Psoas muscle (tissue), 8 donors: ENCODE measurements at places on chromosomes 1 and 21. TPM values are rescaled to one million over a fixed set of nuclear protein-coding genes. Genes with fewer than 3 reads are reported as not detected.

DNA sequence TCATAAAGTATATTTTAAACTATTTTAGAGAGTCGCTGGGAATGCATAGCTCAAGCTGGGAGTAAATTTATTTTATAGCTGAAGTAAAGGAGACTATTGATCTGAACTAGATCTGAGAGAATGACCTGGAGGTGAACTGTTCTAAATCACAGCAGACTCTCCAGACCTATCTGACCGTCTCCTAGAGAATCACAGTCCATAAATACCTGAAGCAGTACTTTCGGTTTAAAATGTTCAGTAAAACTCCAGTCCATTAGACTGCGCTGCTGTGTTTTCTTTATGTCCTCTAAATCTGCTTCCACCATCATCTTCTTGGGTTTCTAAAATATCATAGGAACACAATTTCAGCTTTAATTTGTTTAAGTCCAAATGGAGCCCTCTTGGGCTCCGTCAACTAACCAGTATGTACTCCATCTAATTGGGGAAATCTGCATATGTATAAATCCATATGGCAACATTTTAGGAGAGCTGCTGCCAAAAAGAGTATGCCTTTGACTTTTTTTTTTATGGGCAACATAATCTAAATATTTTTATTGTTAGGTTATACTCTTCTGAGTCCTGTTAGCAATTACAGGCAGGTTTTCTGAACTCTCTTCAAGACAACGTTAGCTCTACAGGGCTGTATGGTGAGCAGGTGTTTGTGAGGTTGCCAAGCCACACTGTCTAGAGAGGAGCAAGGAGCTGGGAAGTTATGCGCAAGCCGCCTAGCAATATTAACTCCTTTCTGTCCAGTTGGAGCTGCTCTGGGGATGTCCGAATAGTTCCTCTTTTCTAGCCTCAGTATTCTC, 111.2 kb downstream of the SPAG17 start:
- no peak for DNase-seq

NKAIN1 gene
- polyA plus RNA-seq, result 7.0 TPM

- no peak for DNase-seq
These were observed 17.5 kb downstream of the CFAP45 start for GRCh38 chr1:159882527-159882862.

DNA sequence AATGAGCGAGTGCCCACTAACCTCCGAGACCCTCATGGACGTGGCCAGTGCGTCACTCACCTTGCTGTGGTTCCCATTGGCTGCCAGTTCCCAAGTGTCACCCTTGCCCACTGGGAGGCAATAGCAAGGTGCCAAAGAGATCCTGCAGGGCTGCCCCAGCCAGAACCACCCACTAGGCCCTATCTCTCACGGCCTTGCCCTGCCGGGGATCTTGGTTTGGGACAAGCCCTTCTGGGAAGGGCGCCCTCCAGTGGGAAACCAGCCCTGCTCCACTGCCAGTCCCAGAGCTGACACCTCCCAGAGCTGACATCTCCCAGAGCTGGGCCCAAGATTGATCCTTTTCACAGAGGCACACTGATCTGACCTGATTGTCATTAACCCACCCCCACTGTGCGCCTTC, 2.1 kb upstream of the SELENON start:
- DNase-seq, result no peak
